Airway epithelial cell (primary cell): ENCODE measurements at places on chromosomes 13 and 19. TPM values are rescaled to one million over a fixed set of nuclear protein-coding genes. Genes with fewer than 3 reads are reported as not detected.

The CACNG8 gene
- 0.14 TPM in 1 of 2 replicates, not detected in the other for total RNA-seq

The PABPC3 gene
- 0.07 TPM in 1 of 2 replicates, not detected in the other for total RNA-seq

The EDNRB gene
- total RNA-seq: 0.05 and 0.07 TPM in 2 replicates

The SOX21 gene
- total RNA-seq: 5.7 and 6.2 TPM in 2 replicates

The TUBA3C gene
- not detected in 2 replicates for total RNA-seq

The DENND1C gene
- 0.05 and 0.14 TPM in 2 replicates for total RNA-seq

The FGF22 gene
- total RNA-seq: not detected in 2 replicates

The KRTDAP gene
- total RNA-seq: 40.4 and 58.3 TPM in 2 replicates

The OR7D2 gene
- total RNA-seq: not detected in 2 replicates

The TMEM143 gene
- total RNA-seq: 4.7 and 5.1 TPM in 2 replicates

The NPHS1 gene
- total RNA-seq: not detected in 2 replicates
